ENCODE measurements at places on chromosomes 4 and X.

DNA sequence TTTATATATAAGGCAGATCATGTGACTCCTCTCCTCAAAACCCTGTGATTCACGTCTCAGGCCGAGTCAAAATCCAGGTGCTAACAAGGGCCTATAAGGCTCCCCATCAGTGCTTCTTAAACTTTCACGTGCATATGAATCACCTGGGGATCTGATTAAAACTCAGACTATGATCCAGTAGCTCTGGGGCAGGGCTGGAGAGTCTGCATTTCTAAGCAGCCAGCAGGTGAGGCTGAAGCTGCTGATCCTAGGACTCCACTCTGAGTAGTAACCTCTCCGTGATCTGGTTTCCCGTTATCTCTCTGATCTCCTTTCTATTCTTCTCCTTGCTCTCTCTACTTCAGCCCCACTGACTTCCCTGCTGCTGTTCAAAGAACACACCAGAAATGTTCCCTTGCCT lies 252.4 kb upstream of the RPS6KA3 start:
- DNase-seq, result no peak

DNA sequence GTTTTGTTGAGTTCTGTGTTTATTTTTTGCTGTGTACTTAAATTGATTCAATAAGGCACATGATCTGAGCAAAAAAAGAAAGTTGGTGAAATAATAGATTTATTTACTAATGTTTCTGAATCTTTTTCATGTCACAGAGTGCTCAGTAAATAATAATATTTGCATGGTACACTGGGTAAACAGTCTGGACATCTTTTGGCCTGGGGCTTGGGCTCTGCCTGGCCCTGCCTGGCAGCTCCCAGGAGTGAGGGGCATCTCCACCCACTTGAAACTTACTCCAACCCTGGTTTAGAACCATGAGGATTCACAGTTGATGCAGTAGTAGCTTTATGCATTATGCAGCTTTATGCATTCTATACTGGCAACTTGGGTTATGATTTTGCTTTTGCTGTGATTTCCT lies 124.2 kb upstream of the SLC4A4 start:
- no peak for DNase-seq

GRCh38 chr4:87067124-87067885 lies 132.5 kb downstream of the AFF1 start:
- no peak for DNase-seq

DNA sequence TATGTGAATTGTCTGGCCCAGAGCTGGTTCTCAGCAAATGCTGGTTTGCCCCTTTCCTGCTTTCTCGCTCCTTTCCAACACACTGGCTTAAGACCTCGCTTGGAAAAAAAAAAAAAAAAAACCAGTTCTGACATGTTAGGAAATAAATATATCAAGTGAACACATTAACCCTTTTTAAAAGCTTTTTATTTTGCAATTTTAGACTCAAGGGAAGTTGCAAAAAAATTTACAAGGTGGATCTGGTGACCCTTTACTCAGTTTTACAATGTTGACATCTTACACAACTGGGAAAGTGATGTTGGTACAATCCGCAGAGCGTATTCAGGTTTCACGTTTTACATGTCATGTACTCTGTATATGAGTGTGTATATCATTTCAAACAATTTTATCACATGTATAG lies 100.1 kb downstream of the RTL5 start:
- no peak for DNase-seq

GRCh38 chr4:138851391-138852335 lies 163.9 kb upstream of the NOCT start:
- DNase-seq, result no peak
